ENCODE measurements at places on chromosomes 7 and 10. TPM values are rescaled to one million over a fixed set of nuclear protein-coding genes. Genes with fewer than 3 reads are reported as not detected.

GRCh38 chr7:80859272-80859970, 59.4 kb downstream of the SEMA3C start:
- DNase-seq = peak; percentile 21

- DNase-seq = no peak
Measured at GRCh38 chr10:91875156-91875555, 34.1 kb downstream of the FGFBP3 start.

GRCh38 chr7:6409944-6410693, 37.6 kb downstream of the DAGLB start:
- DNase-seq = no peak

The STK31 gene
- 79.8 TPM for total RNA-seq

The CHRM2 gene
- total RNA-seq = 0.55 TPM

The CALHM3 gene
- 0.39 TPM for total RNA-seq

The HMX2 gene
- total RNA-seq = 0.47 TPM

Data from testis (tissue), 5 donors.